ENCODE measurements at places on chromosomes 12 and 14.
A peak's percentile ranks its signal among the peaks of the same experiment; 100 is the strongest.

DNA sequence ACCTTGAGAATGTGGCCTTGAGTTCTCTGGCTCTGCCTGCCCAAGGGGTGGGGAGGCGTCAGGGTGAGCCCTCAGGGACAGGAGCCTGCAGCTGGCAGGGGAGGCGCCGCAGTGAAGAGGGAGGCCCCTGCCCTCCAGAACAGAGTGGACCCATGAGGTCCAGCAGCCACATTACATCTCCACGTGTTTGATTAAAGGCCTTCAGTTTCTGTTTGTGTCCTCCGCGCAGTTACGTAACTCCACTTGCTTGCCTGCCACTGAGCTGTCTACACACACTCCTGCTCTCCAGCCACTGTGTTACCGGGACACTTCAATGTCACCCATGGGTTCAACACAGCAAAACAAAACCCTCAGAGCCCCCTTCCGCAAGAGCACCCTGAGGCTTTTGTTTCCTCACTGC lies 70.4 kb downstream of the CHGA start:
- no peak for DNase-seq

- DNase-seq = peak; percentile 26
Measured at GRCh38 chr14:93963692-93964091, 12.7 kb downstream of the ASB2 start.

DNA sequence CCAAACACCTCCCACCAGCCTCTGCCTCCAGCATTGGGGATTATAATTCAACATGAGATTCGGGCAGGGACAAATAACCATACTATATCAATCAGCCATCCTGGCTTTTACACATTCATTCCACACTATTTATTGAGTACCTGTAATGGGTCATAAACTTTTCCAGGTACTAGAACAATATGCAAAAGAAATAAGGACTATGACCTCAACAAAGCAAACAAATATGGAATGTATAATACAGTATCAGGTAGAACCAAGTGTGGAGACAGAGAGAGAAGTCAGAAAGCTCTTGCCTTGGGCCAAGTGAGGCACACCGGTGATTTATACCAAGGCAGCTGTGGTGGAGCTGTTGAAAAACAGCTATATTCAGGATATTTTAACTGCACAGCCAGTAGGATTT lies 116.3 kb downstream of the TSPAN8 start:
- no peak for DNase-seq

- DNase-seq = no peak
Measured at GRCh38 chr12:23014749-23015148, 389.8 kb downstream of the ETNK1 start.

- DNase-seq = peak; percentile 23
Measured at GRCh38 chr12:25958428-25959070, at the start of gene RASSF8. TSS of gene RASSF8 (plus strand) at chr12:25958682. CDS start at chr12:26055344, 96,662 bp downstream.

GRCh38 chr12:57708296-57708695 lies 14.4 kb downstream of the OS9 start:
- DNase-seq = no peak

DNA sequence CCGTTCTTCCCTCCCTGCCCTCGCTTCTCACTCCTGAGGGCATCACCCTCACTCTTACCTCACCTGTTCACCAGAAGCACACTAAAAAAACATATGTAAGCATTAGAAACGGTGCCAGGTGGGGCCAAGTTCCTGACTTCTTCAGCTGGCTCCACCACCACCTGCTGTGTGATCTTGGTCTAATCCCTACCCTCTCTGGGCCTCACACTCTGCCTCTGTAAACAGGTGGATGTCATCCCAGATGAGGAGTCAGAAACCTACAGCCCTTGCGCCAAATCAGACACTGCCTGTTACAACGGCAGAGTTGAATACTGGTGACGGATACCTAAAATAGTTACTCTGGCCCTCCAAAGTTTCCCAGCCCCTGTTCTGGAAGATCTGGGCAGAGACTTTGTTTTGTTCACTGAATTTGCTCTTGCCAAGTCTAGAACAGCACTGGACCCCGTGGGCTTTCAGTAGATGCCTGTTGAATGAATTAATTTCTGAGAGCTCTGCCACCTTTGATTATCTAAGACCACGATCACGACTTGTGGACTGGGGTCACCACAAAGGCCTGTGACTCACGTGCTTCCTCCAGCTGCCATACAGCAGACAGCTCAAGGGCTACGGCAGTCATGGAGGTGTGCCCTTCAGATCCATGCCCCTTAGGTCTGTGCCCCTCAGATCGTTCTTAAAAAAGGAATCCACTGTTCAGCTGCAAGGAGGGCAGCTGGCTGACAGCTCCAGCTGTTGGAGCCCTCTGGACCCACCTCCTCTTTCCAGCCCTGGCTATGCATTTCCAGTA lies 71.9 kb downstream of the GSC start:
- no peak for DNase-seq

- no peak for DNase-seq
Measured at GRCh38 chr12:118166946-118167345, 31.0 kb downstream of the PEBP1 start.

DNA sequence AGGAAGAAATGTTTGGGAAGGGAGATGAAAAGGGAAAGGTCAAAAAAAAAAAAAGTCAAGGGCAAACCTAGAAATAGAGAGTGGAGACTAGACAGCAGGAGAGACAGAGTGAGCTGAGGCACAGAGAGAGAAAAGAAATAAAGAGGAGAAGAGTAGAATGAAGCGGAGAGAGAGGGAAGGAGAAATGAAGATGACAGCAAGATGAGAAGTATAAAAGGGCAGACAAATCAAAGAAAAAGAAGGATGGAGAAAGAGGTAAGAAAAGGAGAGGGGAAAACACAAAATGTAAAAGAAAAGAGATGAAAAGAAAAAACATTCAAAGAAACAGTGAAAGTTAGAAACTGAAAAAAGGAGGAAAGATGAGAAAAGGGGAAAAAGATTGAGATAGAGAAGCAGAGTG lies 53.0 kb downstream of the TC2N start:
- DNase-seq = no peak

DNA sequence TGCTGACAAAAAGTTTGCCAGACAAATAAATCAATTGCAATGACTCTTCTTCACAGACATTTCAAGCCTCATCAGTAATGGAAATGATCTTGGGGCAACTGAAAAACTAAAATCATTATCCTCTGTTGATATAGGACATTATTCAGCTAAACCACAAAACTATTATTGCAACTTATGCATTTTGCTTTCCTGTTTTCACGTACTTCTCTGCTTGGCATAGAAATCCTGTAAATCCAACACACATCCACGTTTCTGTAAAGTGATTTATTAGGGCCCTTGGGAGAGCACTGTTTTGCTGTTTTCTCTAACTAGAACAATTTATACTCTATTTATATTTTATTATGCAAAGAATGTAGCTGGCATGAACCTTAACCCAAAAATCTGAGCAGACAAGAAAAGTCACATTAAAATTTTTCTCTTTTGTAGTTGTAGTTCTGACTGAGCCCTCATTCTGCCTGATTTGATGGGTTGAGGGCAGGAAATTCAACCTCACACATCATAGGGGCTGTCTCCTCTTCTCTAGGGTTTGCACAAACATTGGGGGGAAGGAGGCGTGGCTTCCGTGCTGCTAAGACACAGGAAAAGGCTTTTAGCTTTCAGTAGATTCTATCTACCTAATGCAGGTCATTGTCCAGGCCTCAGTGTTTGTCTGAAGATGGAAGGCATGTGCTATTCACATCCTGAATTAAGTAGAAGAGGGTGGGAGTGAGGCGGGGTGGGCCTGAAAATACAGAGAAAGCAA lies 11.5 kb upstream of the NUP107 start:
- DNase-seq = peak; percentile 55

- no peak for DNase-seq
Measured at GRCh38 chr12:62846491-62846890, 88.5 kb downstream of the PPM1H start.

DNA sequence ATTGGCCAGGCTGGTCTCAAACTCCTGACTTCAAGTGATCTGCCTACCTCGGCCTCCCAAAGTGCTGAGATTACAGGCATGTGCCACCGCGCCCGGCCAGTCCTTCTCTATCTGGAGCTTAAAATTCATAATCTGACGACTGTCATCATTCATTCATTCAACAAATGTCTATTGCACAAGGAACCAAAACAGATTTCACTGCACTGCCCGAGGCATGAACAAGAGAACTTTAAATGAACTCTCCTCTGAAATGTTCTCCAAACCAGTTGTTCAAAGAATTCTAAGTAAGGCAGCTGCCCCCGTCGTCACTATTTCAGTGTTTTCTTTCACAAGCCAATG lies 44.8 kb upstream of the METAP2 start:
- no peak for DNase-seq

GRCh38 chr12:97022536-97023230 lies 115.6 kb downstream of the NEDD1 start:
- DNase-seq = no peak

GRCh38 chr14:95335071-95335470 lies 15.4 kb upstream of the CLMN start:
- no peak for DNase-seq

DNA sequence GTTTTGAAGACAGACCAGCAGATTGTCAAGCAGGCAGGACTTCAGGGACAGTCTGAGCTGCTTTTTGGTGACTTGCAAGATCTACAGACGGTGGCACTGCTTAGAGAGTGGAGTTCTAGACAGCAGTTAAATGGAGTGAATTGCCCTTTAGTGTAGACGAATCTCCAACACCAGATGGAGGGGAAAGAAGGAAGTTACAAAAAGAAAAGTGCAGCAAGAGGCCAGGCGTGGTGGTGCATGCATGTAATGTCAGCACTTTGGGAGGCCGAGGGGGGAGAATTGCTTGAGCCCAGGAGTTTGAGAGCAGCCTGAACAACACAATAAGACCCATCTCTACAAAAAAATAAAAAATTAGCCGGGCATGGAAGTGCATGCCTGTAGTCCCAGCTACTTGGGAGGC lies 8.4 kb upstream of the HHIPL1 start:
- no peak for DNase-seq

GRCh38 chr14:69090187-69090789 lies 62.6 kb downstream of the DCAF5 start:
- DNase-seq = peak; percentile 11

GRCh38 chr14:105844047-105844630 lies 317.8 kb downstream of the TMEM121 start:
- no peak for DNase-seq

DNA sequence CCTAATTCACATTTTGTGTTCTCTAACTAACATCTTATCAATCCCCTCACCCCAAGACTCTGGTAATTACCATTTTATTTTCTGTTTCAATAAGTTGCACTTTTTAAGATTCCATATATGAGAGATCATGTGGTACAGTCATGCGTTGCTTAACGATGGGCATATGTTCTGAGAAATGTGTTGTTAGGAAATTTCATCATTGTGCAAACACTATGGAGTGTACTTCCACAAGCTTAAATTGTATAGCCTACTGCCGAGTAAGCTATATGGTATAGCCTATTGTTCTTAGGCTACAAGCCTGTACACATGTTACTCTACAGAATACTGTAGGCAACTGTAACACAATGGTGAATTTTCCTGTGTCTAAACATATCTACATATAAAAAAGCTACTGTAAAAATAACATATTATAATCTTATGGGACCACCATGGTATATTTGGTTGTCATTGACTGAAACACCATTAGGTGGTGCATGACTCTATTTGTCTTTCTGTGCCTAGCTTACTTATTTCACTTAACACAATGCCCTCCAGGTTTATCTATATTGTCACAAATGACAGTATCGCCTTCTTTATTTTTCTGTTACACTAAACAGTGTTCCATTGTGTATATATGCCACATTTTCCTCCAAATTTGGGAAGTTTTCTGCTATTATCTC lies 473.4 kb upstream of the LMO3 start:
- no peak for DNase-seq

DNA sequence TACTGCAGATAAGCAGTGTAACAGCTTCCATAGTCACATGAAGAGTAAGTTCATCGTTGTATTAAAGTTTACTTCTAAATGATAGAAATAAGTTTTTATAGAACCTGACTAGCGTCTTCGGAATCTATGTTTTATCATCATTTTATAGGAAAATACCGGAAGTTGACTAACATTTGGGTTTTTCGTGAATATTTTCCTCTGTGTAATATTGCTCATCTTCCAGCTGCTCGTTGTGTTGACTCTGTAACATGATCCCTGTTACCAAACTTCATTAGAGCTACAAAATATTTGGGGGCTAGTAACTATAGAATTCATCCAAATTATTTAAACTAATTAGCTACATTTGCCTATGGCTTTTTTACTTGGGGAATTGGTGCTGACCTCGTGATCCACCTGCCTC lies 37.2 kb downstream of the DDX51 start:
- DNase-seq = no peak

DNA sequence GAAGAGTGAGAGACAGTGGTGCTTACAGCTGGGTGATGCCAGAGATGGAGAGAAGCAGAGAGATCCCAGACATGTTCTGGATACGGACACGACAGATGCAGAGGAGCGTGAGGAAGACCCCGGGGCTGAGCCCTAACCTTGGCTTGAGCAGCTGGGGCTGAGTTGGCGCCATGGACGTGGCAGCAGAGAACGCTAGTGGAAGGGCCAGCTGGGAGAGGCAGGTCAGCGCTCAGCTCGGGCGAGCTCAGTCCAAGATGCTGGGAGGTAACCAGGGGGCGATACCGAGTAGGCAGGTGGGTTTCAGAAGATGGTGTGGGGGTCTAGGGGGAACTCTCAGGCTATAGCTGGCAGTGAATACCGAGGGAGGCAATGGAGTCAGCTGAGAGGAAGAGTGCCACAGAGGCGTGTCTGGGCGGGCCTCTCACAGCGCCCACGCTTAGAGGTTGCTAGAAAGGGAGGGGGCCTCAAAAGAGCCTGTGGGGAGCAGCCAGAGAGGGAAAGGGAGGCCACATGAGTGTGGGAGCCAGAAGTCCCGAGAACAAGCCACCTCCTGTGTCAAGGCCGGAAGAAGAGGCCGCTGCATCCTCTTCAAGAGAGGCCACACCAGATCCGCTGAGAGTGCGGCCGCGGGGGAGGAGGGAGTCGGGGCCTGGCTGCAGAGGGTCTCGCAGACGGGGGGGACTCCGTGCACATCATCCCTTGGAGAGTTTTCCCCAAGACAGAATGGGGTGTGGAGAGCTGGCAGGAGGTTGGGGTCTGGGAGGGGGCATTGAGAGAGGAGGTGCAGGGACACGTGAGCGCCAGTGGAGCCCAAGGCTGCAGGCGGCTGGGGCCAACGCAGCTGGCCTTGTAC lies 57.0 kb upstream of the DIO3 start:
- no peak for DNase-seq

DNA sequence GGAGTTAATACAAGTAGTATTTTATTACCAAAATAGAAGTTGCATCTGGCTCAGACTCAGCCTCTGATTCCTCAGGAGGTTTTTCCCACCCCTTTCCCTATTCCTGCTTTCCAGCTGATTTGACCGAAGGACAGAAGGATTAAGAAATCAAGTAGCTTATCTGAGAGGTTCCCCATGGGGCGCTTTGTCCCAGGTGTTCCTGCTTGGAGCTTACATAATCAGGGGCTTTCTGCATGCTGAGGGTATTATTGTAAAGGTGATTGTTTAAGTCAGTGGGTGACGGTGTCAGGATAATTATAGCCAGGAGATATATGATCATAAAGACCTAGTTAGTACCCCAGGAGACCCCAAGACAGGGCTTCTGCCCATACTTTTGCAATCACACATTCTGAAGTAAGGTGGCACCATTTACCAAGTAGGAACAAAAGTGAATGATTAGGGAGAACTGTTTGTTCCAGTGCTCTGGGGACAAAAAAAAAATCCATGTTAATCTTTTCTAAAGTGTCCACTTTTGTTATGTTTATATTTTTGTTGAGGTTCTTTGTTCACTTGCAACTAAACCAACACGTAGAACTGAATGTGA lies 921.3 kb downstream of the NRXN3 start:
- DNase-seq = no peak

- DNase-seq = no peak
Measured at GRCh38 chr14:34365309-34365915, 96.6 kb downstream of the SPTSSA start.
